AG04450 (cell line): ENCODE measurements at places on chromosomes 5 and 9.

DNA sequence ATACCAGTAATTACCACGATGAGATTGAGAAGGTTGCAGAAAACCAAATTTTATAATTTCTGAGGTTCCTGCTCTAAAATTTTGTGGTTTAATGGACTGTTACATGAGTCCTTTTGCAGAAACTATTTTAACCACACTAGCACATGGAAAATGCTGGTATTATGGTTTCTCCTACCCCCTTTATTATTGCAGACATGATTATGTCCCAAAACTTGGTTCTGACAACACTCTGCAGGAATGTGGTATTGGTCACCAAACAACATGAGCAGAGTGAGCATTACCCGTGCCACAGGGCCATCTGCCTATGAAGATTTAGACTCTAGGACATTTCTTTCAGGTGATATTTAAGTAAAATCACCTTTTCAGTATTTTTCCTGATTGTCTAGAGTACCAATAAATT, 2.8 kb upstream of the ECM2 start:
- no peak for DNase-seq

GRCh38 chr9:95495961-95496360, 20.8 kb downstream of the PTCH1 start:
- no peak for DNase-seq

GRCh38 chr9:29773676-29774075, 2200.4 kb upstream of the C9orf72 start:
- no peak for DNase-seq

- no peak for DNase-seq
Observed at GRCh38 chr5:144307736-144308135, 137.1 kb downstream of the KCTD16 start.

- no peak for DNase-seq
Observed at GRCh38 chr9:129241725-129242124, 63.7 kb upstream of the IER5L start.

DNA sequence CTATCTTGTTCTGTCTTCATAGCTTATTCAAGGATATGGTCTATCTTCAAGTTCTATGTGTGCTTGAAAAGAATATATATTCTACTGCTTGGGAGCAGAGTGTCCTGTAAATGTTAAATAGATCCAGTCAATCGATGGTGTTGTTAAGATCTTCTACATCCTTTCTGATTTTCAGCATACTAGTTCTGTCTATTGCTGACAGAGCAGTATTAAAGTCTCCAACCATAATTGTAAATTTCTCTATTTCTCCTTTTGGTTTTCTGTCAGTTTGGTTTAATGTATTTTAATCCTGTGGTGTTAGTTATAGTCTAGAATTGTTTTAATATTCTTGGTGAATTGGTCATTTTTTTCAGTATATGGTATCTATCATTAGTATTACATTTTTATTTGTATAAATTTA, 124.0 kb upstream of the COX7C start:
- DNase-seq = no peak

GRCh38 chr5:108810717-108811116, 63.0 kb downstream of the FER start:
- no peak for DNase-seq

- DNase-seq = no peak
Observed at GRCh38 chr9:123645126-123645525, 284.8 kb downstream of the DENND1A start.

DNA sequence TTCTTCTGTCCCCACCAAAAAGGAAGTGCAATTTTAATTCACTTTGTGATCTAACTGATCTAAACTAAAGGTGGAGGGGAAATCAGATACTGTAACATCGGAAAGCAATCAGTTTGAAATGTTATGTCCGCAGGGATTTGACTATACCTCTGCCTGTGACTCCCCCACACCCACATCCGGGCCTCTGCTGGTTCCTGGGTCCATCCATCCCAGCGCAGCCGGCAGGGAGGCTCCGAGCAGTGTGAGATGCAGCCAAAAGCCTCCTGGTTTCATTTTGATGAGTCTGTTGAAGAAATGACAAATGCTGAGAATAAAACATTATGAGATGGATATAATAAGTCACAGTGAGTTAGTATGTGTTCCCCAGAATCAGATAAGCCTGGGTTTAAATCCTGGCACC, 8.6 kb downstream of the FSTL4 start:
- DNase-seq = no peak

- no peak for DNase-seq
Observed at GRCh38 chr5:26719803-26720202, 318.6 kb downstream of the CDH9 start.

DNA sequence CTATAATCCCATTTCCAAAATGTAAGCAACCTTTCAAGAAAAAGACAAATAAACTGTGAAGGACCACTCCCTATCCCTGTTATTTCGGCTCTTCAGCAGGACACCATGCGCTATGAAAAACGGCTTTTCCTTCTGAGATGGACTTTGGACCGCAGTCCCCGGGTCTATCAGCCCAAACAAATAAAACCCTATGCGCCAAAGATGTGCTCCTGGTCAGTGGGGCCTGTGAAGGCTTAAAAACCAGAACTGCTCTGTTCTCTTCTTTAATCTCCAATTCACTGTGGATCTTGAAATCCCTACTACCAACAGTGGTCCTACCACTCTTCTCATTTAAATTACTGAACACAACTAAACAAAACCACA, 33.3 kb downstream of the RAPGEF1 start:
- DNase-seq = no peak

DNA sequence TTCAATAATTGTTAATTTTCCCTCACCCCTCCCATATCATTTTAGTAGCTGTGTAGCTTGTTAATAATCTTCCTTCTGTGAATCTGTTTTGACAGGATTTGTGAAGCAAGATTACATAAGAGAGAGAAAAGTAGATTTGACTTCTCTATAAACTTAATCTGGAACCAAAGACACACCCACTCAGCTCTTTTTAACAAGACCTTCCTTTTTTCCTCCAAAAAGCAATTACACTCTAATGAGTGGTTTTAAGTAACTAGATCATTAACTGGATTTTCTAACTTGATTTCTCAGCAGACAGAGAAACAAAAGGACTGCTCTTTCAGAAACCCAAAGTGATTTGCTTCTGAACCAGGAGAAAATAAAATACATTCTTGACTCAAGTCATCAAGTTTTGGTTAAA, 21.9 kb downstream of the RFK start:
- no peak for DNase-seq

GRCh38 chr5:144487761-144488160, 317.1 kb downstream of the KCTD16 start:
- DNase-seq = no peak

- DNase-seq = no peak
Observed at GRCh38 chr9:114908104-114908622, 22.2 kb downstream of the TNFSF8 start.

GRCh38 chr5:41109186-41109585, 38.0 kb upstream of the MROH2B start:
- DNase-seq = no peak

DNA sequence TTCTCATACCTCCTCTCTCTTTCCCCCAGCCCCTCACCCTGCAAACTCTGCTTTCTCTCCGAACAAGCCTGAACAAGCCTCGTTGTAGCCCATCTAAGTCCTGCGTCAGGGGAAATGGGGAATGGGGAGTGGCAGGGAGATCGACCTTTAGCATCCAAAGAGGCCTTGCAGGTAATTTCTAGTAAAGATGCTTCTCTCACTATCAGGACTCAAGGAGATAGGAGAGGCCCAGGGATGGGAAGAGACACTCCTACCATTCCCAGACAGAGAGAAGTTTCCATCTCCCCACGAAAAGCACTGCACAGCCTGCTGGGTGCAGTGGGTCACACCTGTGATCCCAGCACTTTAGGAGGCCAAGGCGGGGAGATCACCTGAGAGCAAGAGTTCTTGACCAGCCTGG, 44.4 kb upstream of the CTNNA1 start:
- no peak for DNase-seq

GRCh38 chr5:83919071-83920041, 198.7 kb upstream of the HAPLN1 start:
- DNase-seq = no peak
